Sciatic nerve (tissue), 2 donors: ENCODE measurements at places on chromosomes 13 and 19. TPM values are rescaled to one million over a fixed set of nuclear protein-coding genes. Genes with fewer than 3 reads are reported as not detected.

Gene ZNF83
- 68.6 TPM for total RNA-seq

Gene ZNF878
- total RNA-seq = 0.27 TPM

Gene WTIP
- total RNA-seq = 50.1 TPM

Gene ATP8B3
- 2.3 TPM for total RNA-seq
